NCI-H1930 (cell line): ENCODE measurements at places on chromosomes 1 and 21.

DNA sequence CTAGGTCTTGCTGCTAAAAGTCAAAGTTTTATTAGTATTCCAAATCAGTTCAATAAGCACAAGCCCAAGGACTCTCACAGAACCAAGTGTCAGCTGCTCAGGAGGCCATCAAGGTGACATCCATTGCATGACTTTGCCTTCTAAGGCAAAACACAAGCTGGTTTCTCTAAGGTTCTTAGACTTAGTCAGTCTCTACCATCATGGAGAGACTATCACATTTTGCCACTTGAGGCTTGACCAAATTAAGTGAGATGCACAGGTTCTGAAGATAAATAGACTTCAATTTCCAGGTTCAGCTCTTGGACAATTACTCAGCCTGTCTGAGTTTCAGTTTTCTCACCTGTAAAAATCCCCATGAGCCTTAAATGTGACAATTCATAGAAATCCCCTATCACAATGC lies 29.0 kb downstream of the TRIT1 start:
- DNase-seq = no peak

DNA sequence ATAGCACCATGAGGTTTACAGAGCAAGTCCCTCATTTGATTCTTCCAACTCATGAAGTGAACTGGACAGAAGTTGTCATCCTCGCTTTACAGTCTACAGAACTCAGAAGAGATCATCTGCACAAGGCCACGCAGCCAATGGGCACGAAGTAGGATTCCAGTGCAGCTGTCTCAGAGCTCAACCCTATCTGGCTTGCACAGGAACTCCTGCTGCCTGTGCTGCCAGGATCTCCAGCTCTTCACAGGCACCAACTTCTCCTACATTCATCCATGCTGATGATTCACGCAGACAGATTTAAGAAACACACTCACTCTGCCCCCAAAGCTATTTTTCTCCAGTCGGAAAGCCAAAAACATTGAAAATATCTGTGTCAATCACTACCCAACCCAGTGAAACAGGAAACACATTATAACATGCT lies 157.0 kb downstream of the RERE start:
- no peak for DNase-seq

GRCh38 chr1:235050911-235051360 lies 77.7 kb downstream of the TOMM20 start:
- DNase-seq = no peak

DNA sequence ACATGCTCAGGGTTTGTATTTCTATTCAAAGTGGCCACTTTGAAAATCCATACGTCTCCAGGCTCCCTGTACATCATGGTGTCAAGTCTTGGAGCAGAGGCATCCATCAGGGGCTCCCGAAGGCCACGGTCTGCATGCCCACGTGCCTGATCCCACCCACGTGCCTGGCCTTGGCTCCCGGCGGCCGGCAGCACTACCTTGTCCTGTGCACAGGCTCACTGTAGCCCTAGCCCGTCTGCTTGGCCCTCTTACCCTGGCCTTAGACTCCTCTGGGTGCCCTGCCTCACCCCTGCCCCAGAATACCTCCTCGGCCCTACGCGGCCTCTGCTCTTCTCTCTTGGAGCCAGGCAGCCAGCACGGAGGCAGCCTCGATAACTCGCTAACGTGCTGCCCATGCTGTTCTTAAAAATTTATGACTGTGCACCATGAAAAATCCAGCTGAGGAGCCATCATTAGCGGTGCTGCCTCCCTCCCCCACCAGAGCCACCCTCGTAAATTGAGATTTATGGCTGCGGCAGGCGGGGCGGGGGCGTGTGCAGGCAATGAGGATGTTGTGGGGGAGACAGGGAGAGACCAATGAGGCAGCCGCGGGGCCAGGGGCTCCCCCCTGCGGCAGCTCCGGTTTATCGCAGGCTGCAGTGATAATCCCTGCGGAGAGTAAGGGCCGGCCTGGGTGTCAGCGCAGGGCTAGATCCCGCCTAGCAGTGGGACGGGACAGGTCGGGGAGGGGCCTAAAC lies 24.6 kb downstream of the DMAP1 start:
- no peak for DNase-seq

DNA sequence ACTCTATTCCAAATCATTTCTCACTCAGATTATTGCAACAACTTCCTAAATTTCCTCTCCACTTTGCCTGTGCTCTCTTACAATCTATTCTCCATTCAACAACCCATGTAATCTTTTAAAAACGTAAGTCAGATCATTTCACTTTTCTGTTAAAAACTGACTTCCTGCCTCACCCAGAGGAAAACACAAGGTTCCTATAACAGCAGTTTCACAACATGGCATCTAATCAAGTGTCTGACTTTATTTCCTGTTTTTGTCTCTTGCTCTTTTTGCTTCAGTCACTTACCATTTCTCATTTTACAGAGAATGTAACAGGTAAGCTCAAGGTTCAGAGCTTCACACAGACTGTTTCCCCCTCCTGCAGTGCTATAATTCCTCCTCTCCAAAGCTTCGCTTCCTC lies 560.7 kb downstream of the LRRIQ3 start:
- no peak for DNase-seq
